ENCODE measurements at places on chromosomes 6 and 20.
A peak's percentile ranks its signal among the peaks of the same experiment; 100 is the strongest.

DNA sequence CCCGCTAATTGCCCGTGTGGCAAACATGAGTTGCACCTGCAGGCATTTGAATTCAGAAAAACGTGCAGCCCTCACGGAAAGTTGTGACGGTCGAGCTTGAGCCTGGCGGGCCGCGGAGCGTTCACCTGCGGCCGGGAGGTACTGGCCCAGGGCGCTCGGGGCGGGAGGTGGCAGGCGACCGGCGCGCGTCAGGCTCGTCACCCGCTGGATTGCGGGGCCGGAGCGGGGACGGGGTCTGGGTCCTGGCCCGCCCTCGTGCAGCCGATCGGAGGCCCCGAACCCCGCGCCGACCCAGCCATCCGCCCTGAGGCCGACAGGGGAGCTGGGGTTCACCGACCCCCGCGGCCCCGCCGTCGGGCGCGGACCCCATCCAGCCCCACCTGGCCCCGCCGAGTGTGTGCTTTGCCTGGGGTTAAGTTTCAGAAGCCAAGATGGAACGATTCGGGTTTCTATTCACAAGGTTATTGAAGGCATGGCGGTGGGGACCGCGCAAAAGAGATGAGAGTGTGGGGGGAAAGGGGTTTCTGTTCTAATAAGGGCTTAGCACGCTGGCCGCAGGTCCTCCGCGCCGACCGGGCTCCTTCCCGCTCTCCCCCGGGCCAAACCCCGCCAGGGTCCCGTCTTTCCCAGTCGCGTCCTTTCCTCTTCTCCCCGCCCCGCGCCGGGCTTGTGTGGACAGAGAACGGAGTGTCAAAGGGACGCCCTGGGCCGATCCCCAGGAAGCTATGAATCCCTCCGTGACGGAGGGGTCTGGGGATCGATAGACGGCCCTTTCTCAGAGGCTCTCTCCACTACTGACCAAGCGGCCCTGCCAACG is 1.6 kb upstream of the HEY2 start:
- DNase-seq: peak; percentile 60

GRCh38 chr20:43941476-43942200 is 27.0 kb downstream of the TOX2 start:
- DNase-seq: no peak

GRCh38 chr6:79399499-79399898 is 137.7 kb downstream of the LCA5 start:
- no peak for DNase-seq

- DNase-seq: peak; percentile 29
These were observed 36.5 kb downstream of the WDR27 start for GRCh38 chr6:169665289-169665688.

DNA sequence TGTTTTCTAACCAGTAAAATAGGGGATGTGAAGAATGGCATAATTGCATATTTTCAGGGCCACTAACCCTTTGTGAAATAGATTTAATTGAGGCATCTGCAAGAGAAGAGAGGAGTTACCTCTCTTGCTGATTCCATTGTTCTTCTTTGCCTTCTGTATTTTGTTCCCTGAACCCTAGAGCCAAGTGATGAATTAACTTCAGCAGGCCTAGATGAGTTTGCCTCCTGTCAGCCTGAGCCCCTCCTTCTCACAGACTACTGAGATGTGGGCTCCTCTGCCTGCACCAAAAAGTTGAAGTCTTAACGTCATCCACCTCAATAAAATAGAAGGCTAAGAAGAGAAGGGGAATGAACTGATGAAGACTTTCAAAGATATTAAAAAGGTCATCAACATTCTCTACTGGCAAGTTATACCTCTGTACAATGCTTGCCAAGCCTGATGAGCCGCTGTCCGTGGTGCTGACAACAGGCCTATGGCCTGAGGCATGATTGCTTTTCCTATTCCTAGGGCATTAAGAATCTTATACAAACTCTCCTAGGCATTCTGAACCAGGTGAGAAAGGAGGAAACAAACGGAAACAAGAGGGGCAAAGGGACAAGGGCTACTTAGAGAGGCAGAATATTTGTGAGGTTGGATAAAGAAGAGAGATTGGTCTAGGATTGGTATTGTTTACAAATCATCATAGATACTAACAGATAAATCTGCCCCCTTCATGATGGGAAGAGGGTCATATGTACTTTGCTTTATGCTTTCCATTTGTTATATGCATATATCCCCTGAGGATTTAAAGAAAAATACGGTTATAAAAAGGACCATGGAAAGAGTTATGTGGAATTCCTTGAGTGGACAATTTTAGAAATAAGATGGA is 46.8 kb downstream of the CD24 start:
- DNase-seq: no peak

- no peak for DNase-seq
These were observed 31.4 kb downstream of the PRDM1 start for GRCh38 chr6:106117579-106117978.

DNA sequence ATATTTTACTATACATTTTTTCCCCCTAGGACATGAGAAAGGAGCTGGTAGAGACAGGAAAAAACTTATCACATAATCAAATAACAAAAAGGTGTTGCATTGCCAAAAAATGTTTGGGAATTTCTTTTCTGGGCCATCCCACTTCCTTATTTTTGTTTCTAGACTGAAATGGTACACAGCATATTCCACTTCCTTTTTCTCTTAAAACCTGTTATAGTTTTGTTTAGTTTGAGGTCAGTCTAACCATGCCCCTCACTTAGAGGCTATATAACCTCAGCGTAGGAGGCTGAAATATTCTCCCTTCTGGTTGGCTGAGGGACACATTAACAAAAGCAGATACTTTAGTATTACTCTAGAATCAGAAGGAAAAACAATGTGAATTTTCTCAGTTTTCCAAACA is 323.9 kb downstream of the GJA1 start:
- no peak for DNase-seq

DNA sequence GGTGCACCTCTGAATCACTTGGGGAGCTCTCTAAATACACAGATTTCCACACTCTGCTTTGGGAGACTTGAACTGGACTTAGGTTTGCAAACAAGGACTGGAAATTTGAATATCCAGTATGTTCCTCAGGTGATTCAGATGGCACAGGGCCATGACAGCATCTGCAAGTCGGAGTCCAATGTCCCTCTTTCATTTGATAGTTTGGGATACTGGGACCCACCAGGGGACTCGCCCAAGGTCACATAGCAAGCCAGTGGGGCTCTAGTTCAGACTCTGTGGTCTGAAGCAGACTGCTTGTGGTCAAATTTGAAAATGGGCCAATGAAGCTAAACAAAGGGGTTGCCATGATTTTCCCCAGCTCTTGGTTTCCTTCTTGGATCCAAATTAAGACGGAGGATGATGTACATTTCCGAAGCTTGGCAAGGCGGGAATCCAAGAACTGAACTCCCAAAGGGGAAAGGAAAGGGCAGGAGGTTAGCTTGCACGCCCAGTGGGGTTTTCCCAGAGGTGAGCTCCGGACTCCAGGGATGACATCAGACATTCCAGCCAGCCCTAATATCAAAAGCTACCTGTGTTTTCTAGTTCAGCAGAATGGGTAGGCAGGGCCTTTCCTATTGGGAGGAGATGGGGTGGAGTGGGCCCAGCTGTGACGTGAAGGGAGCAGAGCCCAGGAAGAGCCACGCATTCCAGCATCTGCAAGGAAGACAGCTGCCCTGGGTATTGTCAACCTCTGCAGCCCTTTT is 3.4 kb upstream of the SYS1 start:
- no peak for DNase-seq

- peak; percentile 55 for DNase-seq
These were observed 55.9 kb upstream of the RREB1 start for GRCh38 chr6:7051780-7052442.

- DNase-seq: no peak
These were observed 31.3 kb downstream of the TTI1 start for GRCh38 chr20:38001981-38002380.

GRCh38 chr6:98833307-98834059 is 891 bp upstream of the POU3F2 start:
- DNase-seq: peak; percentile 44

- no peak for DNase-seq
These were observed 22.7 kb downstream of the PTPRT start for GRCh38 chr20:43167021-43167420.

DNA sequence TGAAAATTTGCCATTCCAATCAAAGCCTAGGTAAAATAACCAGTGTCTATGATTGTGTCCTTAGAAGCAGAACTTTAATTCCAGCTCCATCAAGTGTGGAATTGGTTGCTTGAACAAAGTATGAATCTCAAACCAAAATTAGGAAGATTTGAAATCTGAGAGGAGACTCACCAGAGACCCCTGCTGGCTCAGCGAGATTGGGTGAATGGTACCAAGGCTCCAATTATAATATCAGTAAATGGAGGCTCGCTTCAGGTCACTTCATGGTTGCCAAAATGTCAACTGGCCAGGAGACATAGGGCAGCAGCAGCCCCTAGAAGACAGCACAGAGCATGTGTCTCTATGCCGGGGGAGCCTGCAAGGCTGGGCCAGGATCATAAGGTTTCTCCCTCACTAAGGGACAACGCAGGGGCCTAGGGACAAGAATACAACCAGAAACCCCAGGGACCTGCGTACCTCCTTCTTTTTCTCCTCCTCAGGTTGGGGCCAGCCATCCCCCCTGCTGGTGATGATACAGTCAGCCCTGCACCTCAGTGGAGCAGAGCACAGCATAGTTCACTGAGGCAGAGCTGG is 14.0 kb downstream of the RBL1 start:
- peak; percentile 2 for DNase-seq

DNA sequence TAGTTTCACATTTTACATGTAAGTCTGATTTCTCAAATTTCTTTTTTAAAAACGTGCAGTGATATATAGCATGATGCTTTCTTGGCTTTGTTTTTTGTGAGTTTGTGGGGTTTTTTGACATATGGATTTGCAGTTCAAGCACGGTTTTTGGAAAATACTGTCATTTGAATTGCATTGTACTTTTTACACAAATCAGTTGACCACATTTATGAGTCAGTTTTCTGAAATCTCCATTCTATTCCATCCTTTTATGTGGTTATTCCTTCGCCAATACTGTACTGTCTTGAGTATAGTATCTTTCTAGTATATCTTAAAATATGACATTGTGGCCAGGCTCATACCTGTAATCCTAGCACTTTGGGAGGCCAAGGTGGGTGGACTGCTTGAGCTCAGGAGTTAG is 890.0 kb upstream of the CITED2 start:
- no peak for DNase-seq

All from COR-L47 (cell line).